Regular cardiac myocyte (primary cell): ENCODE measurements at places on chromosomes 13 and 19. TPM values are rescaled to one million over a fixed set of nuclear protein-coding genes. Genes with fewer than 3 reads are reported as not detected.

Gene SLITRK1
- total RNA-seq, result not detected in 2 replicates

Gene SLITRK5
- total RNA-seq, result not detected in 2 replicates

Gene PROZ
- total RNA-seq, result not detected in 2 replicates

Gene CPB2
- total RNA-seq, result not detected in 2 replicates

Gene IGFL1
- not detected in 2 replicates for total RNA-seq
